RKO (cell line): ENCODE measurements at places on chromosomes 4 and X.

- no peak for DNase-seq
Measured at GRCh38 chr4:129167640-129168260, 71.8 kb downstream of the C4orf33 start.

- DNase-seq: no peak
Measured at GRCh38 chr4:169266661-169267060, 4.1 kb downstream of the SH3RF1 start.

GRCh38 chrX:16838202-16839066 is 31.7 kb downstream of the RBBP7 start:
- no peak for DNase-seq

DNA sequence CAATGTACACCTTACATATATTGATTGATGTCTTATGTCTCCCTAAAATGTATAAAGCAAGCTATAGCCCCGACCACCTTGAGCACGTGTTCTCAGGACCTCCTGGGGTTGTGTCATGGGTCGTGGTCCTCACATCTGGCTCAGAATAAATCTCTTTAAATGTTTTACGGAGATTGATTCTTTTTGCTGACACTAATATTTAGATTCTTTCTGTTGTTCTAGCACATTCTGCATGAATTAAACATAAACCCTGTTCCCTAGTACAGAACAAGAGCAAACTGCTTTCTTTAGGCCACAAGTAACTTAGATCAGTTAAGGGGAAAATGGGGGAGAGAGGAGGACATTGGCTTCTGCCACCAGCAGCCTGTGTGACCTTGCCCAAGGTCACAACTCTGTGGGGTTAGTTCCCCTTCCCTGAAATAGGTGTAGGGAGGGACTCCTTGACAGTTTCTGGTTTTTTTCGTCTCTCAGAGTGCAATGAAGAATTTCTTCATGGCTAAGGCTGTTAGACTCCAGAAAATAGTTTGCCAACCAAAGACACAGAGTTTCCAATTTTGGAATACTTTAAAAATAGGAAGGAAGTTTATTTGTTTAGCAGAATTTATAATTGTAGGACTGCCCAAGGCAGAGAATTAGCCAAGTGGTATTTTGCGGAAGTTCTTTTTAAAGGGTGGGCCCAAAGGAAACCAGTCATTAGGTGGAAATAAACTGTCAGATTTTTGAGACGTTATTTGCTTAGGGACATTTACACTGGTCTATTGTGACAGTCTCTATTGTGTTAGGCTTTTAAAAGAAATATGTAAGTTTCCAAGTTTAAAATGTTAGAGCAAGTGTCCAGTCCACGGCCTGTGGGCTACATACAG is 29.4 kb downstream of the PTTG2 start:
- DNase-seq: no peak

- no peak for DNase-seq
Measured at GRCh38 chrX:13518126-13518525, 51.3 kb upstream of the EGFL6 start.

DNA sequence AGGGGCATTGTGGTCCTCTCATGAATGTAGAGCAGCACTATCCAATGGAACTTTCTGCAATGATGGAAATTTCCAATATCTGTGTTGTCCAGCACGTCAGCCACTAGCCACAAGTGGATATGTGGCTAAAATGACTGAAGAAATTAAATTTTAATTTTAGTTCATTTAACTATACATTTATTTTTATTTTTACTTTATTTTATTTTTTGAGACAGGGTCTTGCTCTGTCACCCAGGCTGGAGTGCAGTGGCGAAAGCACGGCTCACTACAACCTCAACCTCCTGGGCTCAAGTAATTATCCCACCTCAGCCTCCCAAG is 13.3 kb upstream of the RBBP7 start:
- DNase-seq: no peak

- DNase-seq: no peak
Measured at GRCh38 chr4:176896211-176896610, 103.5 kb upstream of the VEGFC start.

DNA sequence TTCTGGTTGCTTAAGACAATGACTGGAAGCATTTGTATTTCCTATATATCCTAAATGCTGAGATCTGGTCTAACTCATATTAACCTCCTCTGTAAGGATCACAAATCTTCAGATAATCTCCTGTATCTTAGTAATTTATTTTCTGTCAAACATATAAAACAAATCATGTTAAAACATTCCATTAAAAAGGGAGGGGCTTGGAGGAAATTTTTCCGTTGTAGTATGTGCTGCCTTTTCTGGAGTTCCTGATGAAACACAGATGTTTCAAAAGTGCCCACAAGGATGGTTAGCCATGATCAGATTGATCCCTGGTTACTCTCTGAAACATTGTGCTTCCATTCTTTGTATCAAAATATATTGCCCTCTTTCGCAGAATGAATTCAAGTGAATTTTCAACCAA is 182.1 kb downstream of the TENM3 start:
- DNase-seq: no peak

DNA sequence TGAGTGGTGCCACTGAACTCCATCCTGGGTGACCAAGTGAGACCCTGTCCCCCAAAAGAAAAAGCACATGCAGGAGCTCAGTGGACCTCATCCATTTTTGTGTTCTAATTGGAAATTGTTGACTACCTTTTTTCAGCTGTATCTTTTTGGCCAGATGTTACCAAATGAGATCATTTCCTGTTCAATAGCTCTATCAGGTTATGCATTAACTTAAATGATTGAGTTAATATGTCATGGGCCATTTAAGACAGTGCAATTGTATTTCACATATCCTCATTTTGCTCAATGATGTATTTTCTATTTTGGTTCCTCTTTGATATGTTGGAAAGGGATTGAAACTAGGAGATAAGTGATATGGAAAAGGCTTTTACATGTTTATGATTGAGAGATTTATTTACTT is 26.2 kb upstream of the RHOH start:
- DNase-seq: no peak

DNA sequence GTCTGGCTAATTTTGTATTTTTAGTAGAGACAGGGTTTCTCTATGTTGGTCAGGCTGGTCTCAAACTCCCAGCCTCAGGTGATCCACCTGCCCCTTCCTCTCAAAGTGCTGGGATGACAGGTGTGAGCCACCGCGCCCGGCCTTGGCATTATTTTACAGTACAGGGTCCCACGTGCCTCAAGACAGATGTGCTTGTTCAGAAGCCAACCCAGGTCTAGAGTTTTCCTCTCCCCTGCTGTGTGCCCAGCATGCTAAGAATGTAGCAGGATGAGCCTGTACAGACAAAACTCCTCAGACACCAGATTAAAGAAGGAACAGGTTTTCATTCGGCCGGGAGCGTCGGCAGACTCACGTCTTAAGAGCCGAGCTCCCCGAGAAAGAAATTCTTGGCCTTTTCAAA is 42.2 kb downstream of the CRLF2 start:
- no peak for DNase-seq

DNA sequence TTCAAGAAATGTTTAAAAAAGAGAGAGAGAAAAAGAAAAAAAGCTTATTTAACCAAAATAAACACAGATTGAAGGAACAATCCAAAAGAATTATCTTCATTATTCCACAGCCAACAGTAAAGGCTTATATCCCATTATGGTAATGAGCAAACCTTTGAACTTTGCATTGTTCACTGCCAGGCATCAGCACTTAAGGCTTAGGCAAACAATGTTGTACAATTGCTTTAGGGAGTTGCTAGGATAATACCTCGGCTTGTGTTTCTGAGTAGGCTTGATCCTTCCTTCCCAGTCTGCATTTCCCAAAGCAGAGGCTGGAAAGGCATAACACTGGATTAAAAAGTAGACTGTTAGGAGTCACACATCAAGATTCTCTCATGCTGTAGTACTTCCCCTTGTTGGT is 352.7 kb upstream of the IGFBP7 start:
- no peak for DNase-seq

DNA sequence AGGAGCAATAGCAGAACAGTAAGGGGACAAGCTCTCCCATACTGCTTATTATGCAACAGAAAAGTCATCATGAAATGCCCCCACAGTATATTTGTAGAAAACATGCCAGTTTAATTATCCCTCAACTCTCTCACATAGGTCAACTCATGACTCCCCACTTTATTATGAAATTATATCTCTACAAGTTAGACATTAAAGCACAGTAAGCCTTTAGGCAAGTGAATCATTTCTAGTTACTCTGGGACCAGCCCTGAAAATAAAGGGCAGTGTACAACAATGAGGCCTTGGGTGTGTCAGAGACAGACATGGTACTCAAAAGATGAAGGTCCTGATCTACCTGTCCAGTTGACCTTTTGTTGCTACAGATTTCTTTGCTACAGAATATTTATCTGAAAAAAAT is 191.9 kb downstream of the FBXW7 start:
- no peak for DNase-seq

DNA sequence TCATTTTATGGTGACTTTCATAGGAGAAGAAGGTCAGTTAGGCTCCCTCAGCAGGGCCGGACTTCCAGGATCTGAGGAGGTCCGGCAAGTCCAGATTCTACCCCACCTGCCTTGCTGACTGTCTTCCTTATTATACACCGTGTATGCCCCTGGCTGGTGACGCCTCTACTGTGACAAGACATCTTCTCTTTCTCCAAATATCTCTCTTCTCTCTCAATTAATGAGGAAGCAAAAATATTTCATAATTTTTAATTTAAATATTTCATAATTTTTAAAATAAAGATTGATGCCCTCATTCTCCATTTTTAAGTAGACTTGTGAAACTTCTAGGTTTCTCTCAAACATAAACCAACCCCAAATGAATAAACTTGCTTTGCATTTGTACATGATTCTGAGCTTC is 202.5 kb downstream of the NSUN7 start:
- DNase-seq: no peak

DNA sequence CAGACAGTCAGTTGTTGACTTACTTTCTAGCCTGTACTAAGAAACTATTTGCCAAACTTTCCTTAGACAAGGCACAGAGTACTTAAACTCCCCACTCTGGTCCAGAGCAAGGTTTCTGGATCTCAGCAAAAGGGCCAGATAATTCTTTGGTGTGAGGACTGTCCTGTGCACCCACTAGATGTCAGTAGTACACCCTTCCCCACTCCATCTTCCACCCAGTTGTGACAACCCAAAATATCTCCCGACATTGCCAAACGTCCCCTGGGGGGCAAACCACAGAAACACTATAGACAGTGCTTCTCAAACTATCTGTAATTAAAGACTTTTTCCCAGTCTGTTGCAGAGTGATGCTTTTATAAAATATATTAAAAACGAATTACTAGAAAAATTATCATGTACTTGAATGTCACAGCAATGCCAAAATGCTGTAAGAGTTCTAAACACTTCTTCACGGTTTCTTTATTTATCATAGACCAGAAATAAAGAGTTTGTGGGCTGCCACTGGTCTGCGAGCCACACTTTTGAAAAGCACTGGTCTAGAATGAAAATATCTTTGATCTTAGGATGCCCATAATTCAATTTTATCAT is 203.5 kb downstream of the PRDM5 start:
- peak; percentile 58 for DNase-seq

- DNase-seq: no peak
Measured at GRCh38 chr4:116082808-116083366, 969.5 kb upstream of the NDST4 start.

- DNase-seq: no peak
Measured at GRCh38 chr4:119971431-119972084, 95.1 kb downstream of the MAD2L1 start.

DNA sequence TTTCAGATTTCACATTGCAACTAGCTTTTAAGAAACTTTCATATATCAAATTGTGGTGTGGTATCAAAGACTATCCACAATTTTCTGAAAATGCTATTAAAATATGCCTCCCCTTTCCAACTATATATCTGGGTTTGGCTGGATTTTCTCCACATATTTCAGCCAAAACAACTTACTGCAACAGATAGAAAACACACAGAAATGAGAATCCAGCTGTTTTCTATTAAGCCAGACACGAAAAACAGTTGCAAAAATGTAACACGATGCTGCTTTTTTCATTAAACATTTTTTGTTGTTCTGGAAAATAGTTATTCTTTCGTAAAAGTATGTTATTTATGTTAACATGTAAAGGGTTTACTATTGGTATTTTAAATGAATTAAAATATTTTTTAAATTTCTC is 33.1 kb downstream of the DCTD start:
- no peak for DNase-seq

DNA sequence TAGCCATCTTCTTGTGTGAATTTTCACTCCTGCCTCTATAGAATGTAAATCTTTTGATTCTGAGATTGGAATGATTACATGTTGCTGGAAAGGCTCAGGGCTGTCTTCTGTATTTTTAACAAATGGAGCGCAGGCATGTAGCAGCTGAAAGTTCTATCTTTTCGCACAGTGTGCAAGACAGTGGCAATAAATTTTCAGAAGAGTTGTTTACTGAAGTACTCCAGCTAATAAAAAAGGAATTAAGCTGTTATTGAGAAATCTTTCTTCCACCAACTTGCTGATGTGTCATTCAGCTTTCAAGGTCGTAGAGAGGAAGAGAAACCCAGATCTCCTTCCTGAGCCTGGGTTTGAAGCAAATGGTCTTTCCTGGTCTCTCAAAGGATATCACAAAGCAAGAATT is 122.0 kb upstream of the PUDP start:
- DNase-seq: no peak

GRCh38 chrX:147550217-147550616 is 361.5 kb upstream of the FMR1 start:
- DNase-seq: peak; percentile 36

DNA sequence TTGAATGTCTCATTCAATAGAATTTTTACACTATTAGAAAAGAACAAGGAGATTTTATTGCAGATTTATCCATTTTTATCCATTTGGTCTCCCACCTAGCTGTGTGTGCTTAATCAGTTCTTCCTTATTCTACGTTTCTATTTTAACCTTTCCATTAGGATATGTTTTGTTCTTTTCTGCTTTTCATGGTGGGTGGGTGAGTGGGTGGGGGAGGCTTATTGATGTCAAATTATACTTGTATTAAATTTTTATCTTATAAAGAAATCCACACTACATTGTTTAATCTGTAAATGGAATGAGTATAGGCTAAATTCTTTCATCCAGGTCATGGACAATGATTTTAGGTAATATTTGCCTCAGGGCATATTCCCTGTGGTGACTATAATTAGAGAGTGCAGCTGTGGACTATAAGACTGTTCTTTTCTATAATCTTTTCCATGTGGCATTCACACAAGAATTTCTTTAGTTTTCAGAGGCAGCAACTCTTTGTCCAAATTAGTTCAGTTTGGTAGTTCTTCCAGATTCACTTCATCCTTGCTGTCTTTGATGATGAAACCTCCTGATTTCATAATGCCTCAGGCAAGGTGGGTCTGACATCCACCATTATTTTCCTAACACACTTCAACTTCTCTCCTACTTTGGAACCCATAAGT is 2451.8 kb downstream of the PCDH7 start:
- no peak for DNase-seq

- peak; percentile 39 for DNase-seq
Measured at GRCh38 chrX:19064175-19064574, 58.1 kb downstream of the ADGRG2 start.
